Mesothelial cell of epicardium (in vitro differentiated cells): ENCODE measurements at places on chromosomes 3 and 15.

GRCh38 chr3:172040981-172041963 lies 1.9 kb downstream of the FNDC3B start:
- DNase-seq = no peak

DNA sequence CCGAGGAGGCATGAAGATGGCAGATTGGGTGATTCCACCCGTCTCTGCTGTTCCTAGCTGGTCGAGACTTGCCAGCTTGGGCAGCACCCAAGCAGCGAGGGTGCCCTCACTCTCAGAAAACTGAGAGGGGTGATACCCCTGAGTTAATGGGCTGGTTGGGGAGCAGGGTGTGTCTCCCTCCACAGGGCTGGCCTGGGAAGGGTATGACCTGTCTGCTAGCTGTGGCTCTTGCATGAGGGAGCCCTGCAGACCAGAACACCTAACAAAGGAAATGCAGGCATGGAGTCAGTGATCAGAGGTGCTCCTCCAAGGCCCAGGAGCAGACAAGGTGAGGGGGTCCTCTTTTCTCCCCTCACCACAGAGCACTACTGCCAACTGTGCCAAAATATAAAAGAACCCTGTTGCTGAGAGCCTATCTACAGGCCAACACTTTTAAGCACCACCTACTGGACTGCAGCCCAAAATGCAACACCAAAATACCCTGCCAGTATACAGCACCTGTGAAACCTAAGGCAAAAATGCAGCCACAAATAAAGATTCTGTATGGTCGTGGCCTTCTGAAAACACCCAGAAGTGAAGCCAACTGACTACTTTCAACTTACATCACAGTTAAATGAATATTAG lies 35.8 kb upstream of the PPM1L start:
- no peak for DNase-seq

GRCh38 chr15:89926158-89926557 lies 13.4 kb upstream of the ARPIN start:
- DNase-seq = no peak

- DNase-seq = no peak
Measured at GRCh38 chr3:65742914-65743313, 295.8 kb downstream of the MAGI1 start.

DNA sequence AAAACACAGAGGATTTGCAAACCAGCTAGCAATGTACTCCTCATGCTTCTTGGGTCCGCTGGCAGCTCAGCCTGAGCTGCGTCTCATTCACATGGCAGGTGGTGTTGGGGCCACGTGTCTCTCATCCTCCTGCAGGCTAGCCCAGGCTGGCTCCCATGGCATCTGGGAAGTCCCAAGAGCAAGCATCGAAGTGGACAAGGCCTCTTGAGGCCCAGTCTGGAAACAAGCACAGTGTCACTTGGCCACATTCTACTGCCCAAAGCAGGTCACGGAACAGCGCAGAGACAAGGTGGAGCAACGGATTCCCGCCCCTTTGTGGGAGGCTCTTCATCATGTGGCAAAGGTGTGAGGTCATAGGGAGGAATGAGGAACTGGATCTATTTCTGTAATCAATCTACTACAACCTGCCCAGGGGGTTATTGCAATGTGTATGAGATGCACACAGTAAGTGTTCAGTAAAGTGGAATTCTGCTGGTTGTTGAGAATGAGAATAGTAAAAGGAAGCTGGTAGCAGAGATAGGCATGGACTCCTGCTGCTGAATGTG lies 128.3 kb downstream of the TPRA1 start:
- no peak for DNase-seq

- DNase-seq = no peak
Measured at GRCh38 chr15:67181221-67181639, 73.2 kb downstream of the AAGAB start.

DNA sequence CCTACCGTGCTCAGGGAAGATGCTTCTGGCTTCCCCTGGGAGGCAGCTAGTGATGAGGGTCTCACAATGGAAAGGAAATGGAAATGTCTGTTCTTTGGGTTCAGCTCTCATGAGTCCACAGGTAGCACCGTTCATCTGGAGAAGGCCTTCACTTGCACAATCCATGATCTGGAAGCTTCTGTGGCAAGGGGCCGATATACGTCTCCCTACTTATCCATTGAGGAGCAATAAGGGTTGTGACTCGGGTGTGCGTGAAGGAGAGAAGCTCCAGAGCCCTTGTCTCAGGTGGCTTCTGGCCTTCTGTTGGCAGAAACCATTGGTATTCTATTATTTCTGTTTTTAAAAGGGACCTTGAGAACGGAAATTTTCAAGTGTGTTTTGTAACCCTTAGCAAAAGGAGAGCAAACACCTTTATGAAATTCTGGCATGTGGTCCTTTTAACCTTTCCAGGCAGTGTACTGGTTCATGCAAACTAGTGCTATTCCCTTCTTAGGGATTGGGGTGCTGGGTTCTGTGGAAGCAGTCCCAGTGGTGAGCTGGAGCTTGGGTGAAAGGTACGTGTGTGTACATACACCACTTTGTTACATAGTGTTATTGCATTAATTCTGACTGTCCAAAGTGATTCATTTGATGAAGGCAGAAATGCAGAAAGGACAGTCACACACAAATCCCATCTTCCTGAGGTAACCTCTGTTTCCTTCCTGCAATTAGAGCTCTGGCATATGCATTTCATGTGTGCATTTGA lies 32.5 kb downstream of the KLF13 start:
- DNase-seq = no peak

- no peak for DNase-seq
Measured at GRCh38 chr3:49255718-49256511, 21.1 kb downstream of the C3orf62 start.

DNA sequence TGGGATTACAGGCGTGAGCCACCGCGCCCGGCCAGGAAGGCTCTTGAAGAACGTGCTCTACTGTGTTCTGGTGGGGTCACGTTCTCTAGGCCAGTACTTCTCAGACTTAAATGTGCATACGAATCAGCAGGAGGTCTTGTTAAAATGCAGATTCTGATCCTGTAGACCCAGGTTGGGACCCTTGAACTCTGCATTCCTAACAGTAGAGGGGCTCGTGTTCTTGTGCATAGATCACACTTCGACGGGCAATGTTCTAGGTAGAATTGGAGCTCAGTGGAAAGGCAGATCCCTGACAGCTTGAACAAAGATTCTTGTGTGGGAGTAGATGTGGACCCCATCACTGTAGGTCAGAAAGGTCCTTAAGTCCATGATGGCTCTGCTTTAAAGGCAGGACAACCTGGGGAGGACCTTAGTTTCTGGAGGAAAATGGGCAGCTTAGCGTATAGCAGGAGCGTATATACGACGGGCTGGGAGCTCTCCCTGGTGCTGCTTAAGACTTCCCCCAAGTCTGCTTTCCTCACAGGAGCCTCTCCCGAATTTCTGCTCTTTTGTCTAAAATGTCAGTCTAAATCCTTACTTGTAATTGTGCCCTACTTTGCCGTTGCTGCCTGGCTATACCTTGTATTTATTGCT lies 16.9 kb upstream of the FAM81A start:
- DNase-seq = peak; percentile 48

GRCh38 chr3:109910772-109911171 lies 573.4 kb upstream of the DPPA4 start:
- DNase-seq = no peak

- no peak for DNase-seq
Measured at GRCh38 chr3:25911525-25912295, 121.8 kb downstream of the OXSM start.

DNA sequence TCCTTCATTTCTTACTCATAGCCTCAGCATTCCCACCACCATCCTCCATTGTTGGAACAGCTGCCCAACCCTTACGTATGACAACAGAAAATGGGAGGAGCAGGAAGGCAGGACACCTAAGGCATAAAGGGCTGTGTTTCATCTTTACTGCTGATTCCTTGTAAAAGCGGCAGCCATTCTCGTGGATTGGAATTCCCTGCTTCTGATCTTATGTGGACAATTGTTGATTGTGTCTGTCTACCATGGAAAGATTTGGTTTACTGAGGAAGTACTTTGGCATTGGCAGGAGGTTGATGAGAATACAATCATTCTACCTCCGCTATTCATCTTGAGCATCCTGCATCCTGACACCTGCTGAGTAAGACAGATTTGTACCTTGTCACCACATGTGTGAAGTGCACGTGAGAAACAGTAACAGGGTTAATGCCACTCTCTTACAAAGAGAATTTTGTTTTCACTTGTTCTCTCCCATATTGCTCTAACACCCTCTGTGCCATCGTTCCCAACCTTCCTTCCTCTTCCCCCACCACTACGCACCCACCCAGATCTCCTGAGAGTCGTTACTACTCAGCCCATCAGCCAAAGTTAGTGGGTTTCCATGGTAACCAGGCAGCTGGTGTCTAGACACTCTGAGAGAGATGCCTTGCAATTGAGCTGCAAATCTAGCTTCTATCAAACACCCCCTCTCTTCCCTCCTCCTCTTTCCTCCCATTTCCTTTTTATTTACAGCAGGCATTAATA lies 75.7 kb downstream of the GAP43 start:
- no peak for DNase-seq

DNA sequence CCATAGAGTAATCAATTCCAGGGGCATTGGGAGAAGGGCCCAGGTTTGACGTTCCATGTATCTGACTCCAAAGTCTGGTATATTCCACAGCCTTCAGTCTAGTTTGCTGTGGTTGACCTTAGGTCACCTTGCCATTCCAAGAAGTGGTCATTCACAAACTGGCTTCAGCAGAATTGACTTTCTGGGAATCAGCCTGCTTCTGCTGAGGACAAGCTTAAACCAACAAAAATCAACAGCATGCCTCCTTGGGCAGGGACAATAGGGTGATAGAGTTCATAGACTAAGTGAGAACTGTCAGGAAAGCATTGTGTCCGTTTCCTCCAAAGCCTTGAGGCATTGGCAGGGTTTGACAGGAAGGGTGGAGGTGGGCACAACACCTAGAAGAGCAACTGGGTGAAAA lies 24.1 kb upstream of the NDUFB4 start:
- DNase-seq = no peak

DNA sequence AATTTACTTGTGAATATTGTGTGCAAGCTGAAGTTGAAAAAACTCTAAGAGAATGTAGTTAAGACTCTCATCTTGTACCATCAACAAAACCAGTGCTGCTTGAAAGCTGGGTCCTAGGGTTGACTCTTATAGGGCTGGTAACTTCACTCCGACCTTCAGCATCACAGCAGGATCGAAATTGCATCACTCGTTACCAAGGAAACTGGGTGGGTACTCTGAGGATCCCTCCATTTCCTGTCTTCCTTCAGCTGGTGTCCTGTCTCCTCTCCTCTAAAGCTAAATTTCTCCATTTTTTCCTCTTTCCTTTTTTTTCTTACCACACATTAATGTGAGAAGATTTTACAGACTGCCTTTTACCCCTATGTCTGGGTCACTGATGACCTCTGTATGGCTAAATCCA lies 3.0 kb upstream of the APH1B start:
- no peak for DNase-seq

DNA sequence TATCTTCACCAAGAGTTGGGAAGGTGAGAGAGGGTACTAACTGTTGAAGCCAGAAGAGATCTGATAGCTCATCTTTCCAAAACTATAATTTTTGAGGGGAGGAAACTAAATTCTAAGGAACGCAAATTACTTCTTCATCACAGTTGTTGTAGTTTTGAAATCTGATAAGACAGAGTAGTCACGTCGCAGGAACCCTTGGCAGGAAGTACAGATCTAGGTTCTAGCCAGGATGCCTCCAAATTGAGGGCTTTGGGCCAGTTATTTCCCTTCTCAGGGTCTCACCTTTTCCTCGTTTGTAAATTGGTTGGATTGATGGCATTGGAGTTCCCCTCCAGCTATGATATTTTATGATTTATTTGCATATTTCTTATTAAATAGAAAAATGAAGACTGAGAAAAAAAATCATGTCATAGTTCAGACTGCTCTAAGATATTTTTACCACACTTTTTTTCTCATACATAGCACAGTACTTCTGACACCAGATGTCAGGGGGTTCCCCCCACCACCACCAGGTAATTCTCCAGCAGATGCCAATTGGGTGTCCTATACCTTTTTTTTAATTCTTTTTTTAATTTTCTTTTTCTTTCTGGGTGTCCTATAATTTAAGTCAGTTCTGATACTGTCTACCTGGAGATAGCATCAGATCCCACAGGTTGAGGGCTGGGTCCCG lies 32.3 kb upstream of the APH1B start:
- DNase-seq = no peak

DNA sequence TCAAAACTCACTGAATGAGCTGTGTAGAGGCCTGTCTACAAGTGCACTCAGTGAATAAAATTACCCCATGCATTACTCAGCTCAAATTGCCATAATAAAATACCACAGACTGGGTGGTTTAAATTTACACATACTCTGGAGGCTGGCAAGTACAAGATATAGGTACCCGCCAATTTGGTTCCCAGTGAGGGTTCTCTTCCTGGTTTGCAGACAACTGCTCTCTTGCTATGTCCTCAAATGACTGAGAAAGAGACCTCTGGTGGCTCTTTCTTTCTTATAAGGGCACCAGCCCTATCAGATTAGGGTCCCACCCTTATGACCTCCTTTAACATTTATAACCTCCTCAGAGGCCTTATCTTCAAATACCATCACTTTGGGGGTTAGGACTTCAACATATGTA lies 237.0 kb downstream of the CPNE4 start:
- no peak for DNase-seq

DNA sequence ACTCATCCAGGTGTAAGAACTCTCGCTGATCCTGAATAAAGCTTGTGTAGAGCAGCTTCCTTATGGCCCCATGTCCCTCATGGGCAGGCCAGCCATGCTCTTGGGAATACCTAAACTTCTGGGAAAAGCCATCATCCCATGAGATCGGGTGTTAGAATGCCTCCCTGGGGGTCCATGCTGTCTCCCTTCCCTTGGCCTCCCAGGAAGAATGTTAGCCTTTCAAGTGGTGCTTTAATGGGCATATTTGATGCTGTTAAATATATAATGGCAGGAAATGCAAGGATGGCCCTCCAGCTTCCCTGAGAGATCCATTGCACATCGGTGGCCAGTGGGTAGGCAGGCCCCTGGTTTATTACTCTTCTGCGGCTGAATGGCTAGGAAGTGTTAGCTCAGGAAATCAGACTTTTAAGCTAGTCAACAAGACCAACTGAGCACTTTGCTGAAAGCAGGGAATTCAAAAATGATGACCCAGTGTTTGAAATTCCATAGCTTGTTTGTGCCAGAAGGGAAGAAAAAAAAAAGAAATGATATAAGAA lies 60.5 kb upstream of the LRTM1 start:
- no peak for DNase-seq

DNA sequence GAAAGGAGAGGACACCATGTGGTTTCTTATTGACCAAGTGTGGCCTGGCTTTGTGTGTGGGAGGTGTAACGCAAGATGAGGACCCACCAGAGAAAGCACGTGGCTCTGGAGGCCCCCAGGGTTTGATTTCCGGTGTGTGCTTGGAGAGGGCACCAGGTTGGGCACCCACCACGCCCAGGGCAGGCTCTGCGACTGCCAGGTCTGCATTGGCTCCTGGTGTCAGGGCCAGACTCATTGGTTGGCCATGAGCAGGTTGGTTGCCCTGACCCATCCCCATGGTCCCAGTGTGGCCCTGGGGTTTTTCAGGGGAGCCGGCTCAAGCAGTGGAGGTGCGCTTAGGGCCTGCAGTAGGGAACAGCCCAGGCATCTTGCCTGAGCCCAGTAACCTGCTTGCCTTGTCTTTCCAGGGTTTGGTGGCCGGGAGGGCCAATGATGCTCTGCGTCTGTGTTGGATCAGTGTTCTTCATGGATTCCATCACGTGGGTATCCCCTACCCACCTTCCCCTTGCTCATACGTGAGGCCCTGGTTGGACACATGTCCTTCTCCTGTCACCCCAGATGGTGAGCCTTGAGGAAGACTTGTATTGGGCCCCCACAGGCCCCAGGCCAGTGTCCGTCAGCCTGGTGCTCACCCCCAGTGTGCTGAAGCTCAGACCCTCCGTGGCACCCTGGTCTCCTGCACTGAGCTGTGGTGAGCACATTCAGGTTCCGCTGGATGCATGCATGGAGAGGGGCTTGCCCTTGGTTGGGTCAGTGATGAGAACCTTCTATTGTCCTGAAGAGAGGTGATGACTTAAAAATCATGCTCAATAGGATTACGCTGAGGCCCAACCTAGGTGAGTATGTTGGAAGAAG lies 193.9 kb downstream of the UBE3A start:
- peak; percentile 27 for DNase-seq
